RWPE2 (cell line): ENCODE measurements at places on chromosomes 4 and X.

GRCh38 chr4:189147005-189147929 is 793.4 kb upstream of the FRG1 start:
- peaks cover 4% of the 10 kb centered on the region for H3K4me1 ChIP-seq

- H3K4me3 ChIP-seq, result no peak overlapping the region
- no peak overlapping the region for H3K27ac ChIP-seq
- H3K36me3 ChIP-seq, result no peaks in the 10 kb centered on the region
- H3K4me1 ChIP-seq, result no peaks in the 10 kb centered on the region
- H3K27me3 ChIP-seq, result no peaks in the 10 kb centered on the region
Measured at GRCh38 chrX:12463873-12464272, 325.6 kb downstream of the FRMPD4 start.

GRCh38 chr4:79013756-79014155 is 74.5 kb upstream of the PAQR3 start:
- H3K36me3 ChIP-seq, result no peaks in the 10 kb centered on the region
- no peak for DNase-seq
- no peak overlapping the region for H3K4me3 ChIP-seq
- no peaks in the 10 kb centered on the region for H3K27me3 ChIP-seq

- no peak for DNase-seq
- H3K27ac ChIP-seq, result no peak overlapping the region
- H3K27me3 ChIP-seq, result no peaks in the 10 kb centered on the region
- H3K36me3 ChIP-seq, result no peaks in the 10 kb centered on the region
Measured at GRCh38 chr4:182600093-182600492, 317.1 kb downstream of the DCTD start.

- H3K36me3 ChIP-seq, result no peaks in the 10 kb centered on the region; the same call in 1 of the 2 replicates
- DNase-seq, result no peak
Measured at GRCh38 chr4:26723216-26723615, 137.4 kb upstream of the STIM2 start.

DNA sequence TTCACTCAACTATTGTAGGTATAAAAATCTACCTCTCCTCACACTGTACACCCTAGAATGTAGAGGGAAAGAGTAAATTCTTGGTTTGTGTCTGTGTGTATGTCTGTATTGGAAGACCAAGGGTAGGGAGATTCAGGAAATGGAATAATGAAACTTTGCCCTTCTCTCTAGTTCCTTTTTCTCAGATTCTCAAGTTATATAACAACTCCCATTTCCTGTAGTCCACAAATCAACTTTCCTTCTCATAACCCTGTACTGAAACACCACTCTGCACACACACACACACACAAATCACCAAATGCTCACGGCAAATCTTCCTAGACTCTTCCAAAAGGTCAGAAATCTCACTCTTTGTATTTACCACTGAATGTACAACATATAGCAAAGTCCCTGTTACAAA is 824.5 kb upstream of the DIAPH2 start:
- H3K4me3 ChIP-seq, result no peak overlapping the region
- H3K4me1 ChIP-seq, result no peaks in the 10 kb centered on the region
- H3K27me3 ChIP-seq, result no peaks in the 10 kb centered on the region
- H3K36me3 ChIP-seq, result no peaks in the 10 kb centered on the region
- H3K27ac ChIP-seq, result no peak overlapping the region

DNA sequence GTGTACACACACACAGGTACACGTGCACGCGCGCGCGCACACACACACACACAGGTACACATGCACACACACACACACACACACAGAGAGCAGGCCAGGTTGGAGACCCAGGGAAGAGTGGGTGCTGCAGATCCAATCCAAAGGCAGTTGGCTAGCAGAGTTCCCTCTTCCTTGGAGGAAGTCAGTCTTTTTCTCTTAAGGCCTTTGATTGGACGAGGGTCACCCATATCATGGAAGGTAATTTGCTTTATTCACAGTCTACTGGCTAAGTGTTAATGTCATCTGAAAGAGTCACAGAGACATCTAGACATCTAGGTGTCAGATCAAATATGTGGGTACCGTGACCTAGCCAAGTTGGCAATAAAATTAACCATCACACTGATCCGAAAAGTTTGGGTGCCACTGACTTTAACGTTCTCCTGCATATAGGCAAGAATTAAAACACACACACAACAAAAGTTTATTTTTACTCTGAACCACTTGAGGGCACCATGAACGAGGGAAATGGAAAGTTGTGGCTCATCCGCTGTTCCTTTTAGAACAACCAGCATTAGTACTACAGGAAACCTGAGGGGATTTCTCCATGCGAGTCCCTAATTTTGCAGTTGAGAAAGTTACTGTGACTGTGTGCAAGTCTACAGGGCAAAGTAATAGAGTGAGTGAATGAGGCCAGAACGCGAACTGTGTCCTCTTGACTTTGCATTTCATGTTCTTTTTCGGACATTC is 66.0 kb upstream of the STOX2 start:
- no peak overlapping the region for H3K4me3 ChIP-seq
- no peak overlapping the region for H3K27ac ChIP-seq
- DNase-seq, result no peak
- H3K27me3 ChIP-seq, result no peaks in the 10 kb centered on the region
- no peaks in the 10 kb centered on the region for H3K4me1 ChIP-seq
- no peaks in the 10 kb centered on the region for H3K36me3 ChIP-seq

GRCh38 chr4:15416357-15417232 is 11.2 kb upstream of the C1QTNF7 start:
- no peaks in the 10 kb centered on the region for H3K27me3 ChIP-seq
- H3K4me3 ChIP-seq, result no peak overlapping the region
- H3K27ac ChIP-seq, result no peak overlapping the region
- no peaks in the 10 kb centered on the region for H3K36me3 ChIP-seq
- no peak for DNase-seq

DNA sequence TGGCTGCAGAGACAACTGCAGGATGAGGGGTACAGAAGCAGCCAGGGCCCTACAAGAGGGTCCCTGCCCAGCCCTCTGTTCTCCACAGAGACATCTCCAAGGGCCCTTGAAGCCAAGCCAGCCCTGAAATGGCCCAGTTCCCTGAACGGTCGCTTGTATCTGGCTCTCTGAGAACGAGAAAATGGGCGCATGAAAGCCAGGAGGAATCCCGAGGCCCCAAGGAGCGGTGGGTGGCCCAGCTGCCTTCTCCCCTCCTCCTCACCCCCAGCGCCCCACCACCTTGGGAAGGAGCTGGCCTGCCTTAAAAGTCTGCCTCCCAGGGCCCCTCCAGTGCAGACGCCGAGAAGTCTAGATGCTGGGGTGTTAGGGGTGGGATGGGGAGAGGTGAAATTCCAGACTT is 5.7 kb downstream of the ZNF185 start:
- H3K4me1 ChIP-seq, result no peaks in the 10 kb centered on the region
- DNase-seq, result no peak
- no peak overlapping the region for H3K27ac ChIP-seq
- H3K27me3 ChIP-seq, result no peaks in the 10 kb centered on the region

- no peak for DNase-seq
- H3K27me3 ChIP-seq, result peaks cover 8% of the 10 kb centered on the region
- no peak overlapping the region for H3K4me3 ChIP-seq
- no peaks in the 10 kb centered on the region for H3K4me1 ChIP-seq
Measured at GRCh38 chr4:110654254-110654635, 31.4 kb upstream of the PITX2 start.

- no peak overlapping the region for H3K27ac ChIP-seq
- no peaks in the 10 kb centered on the region for H3K27me3 ChIP-seq
- H3K36me3 ChIP-seq, result no peaks in the 10 kb centered on the region
- H3K4me1 ChIP-seq, result no peaks in the 10 kb centered on the region
- DNase-seq, result no peak
- H3K4me3 ChIP-seq, result no peak overlapping the region
Measured at GRCh38 chr4:123305736-123306135, 90.9 kb upstream of the SPRY1 start.

DNA sequence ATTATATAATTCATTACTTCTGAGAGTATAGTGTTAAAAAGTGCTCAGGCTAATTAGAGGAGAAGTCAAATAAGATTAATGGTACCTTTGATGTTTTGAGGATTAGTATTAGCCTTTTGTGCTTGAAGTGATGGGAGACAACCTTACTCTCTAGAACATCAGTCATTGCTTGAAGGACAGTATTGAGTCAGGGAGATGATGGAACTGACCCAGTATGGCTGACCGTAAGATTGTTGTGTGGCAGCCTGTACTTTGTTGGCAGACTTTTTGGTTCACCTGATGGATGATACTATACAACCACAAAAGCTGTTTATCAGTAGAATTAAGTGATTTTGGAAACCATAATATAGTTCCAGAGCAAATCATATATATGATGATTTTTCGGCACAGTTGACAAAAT is 9.9 kb downstream of the OGT start:
- DNase-seq, result no peak
- H3K36me3 ChIP-seq, result peaks cover 64% of the 10 kb centered on the region
- H3K27ac ChIP-seq, result peak overlapping the region; percentile 72
- no peak overlapping the region for H3K4me3 ChIP-seq
- H3K27me3 ChIP-seq, result no peaks in the 10 kb centered on the region

DNA sequence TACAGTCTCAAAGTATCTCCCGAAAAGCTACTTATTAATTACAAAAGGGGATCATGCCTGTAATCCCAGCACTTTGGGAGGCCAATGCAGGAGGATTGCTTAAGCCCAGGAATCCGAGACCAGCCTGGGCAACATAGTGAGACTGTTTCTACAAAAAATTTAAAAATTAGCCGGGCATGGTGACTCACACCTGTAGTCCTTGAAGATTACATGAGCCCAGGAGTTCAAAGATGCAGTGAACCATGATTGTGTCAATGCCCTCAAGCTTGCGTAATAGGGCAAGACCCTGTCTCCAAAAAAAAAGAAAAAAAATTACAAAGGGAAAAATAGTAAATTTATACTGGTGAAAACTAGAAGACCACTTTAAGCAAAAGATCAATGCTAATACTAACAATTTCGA is 3.3 kb upstream of the PORCN start:
- DNase-seq, result no peak
- H3K36me3 ChIP-seq, result peaks cover 5% of the 10 kb centered on the region; the same call in 1 of the 2 replicates
- no peaks in the 10 kb centered on the region for H3K27me3 ChIP-seq
- no peak overlapping the region for H3K27ac ChIP-seq

GRCh38 chr4:182768838-182769237 is 148.3 kb downstream of the DCTD start:
- no peak overlapping the region for H3K4me3 ChIP-seq
- H3K36me3 ChIP-seq, result no peaks in the 10 kb centered on the region
- DNase-seq, result no peak
- no peaks in the 10 kb centered on the region for H3K27me3 ChIP-seq

GRCh38 chrX:37956223-37956622 is 50.1 kb upstream of the SYTL5 start:
- no peak overlapping the region for H3K27ac ChIP-seq
- H3K27me3 ChIP-seq, result no peaks in the 10 kb centered on the region
- H3K36me3 ChIP-seq, result no peaks in the 10 kb centered on the region
- H3K4me3 ChIP-seq, result no peak overlapping the region

GRCh38 chrX:10819973-10820372 is 199.6 kb upstream of the MID1 start:
- no peak overlapping the region for H3K27ac ChIP-seq
- no peaks in the 10 kb centered on the region for H3K4me1 ChIP-seq
- no peaks in the 10 kb centered on the region for H3K27me3 ChIP-seq
- no peak overlapping the region for H3K4me3 ChIP-seq
- no peak for DNase-seq

DNA sequence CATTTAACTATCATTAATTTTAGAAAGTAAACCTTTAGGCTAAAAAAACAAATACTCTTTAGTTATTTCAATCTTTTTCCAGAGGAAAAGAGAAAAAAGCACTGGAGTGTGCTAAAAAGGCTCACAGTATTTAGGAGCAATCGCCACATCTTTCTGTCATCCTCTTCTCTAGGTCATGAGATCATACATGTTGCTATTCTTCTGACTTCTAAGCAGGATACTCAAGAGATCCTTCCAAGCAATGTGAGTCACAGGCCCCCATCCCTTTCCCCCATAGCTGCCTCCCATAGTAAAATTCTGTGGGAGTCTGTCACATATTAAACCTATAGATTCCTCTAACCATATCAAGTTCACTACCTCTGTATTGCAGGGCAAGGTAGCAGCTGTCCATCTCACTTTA is 7.7 kb downstream of the EDNRA start:
- H3K27me3 ChIP-seq, result no peaks in the 10 kb centered on the region
- DNase-seq, result no peak
- no peak overlapping the region for H3K4me3 ChIP-seq

GRCh38 chr4:22498866-22499265 is 17.0 kb downstream of the ADGRA3 start:
- H3K27me3 ChIP-seq, result no peaks in the 10 kb centered on the region
- H3K4me3 ChIP-seq, result no peak overlapping the region
- H3K27ac ChIP-seq, result no peak overlapping the region
- H3K4me1 ChIP-seq, result no peaks in the 10 kb centered on the region

- peaks cover 30% of the 10 kb centered on the region for H3K4me1 ChIP-seq
- peak overlapping the region; percentile 70 for H3K27ac ChIP-seq
- peak overlapping the region; percentile 85 for H3K4me3 ChIP-seq
- peaks cover 53% of the 10 kb centered on the region for H3K36me3 ChIP-seq
Measured at GRCh38 chrX:72276478-72276953, 532 bp downstream of the RPS4X start.

DNA sequence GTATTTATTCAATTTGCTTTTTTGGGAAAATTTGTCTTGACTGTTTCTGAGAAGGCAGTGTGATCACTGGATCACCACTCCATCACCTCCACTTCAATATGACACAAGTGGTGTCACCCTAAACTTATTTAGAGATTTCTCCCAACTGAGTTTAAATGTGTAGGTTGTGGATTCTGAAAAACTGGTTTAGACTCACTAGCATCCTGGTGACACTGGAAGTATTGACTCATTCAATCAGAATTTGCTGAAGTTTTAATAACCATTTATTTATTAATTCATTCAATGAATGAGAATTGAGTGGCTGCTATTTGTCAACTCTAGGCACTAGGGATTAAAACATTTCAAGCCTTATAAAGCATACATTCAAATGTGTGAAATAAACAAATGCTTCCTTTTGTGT is 819.1 kb upstream of the EPHA5 start:
- H3K4me3 ChIP-seq, result no peak overlapping the region
- DNase-seq, result no peak
- no peaks in the 10 kb centered on the region for H3K27me3 ChIP-seq

DNA sequence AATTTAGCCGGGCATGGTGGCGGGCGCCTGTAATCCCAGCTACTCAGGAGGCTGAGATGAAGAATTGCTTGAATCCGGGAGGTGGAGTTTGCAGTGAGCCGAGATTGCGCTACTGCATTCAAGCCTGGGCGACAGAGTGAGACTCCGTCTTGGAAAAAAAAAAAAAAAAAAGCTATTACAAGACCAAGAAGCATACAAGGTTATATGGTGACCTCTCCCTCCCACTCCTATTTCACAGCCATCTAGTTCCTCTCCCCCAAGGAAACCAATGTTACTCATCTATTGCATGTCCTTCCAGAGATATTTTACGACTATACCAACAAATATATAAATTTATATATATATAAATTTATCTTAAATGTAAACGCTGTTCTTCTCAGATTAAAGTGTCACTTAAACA is 3.2 kb downstream of the SLC9A7 start:
- H3K4me3 ChIP-seq, result no peak overlapping the region
- no peak for DNase-seq
- H3K27ac ChIP-seq, result no peak overlapping the region
- no peaks in the 10 kb centered on the region for H3K27me3 ChIP-seq

DNA sequence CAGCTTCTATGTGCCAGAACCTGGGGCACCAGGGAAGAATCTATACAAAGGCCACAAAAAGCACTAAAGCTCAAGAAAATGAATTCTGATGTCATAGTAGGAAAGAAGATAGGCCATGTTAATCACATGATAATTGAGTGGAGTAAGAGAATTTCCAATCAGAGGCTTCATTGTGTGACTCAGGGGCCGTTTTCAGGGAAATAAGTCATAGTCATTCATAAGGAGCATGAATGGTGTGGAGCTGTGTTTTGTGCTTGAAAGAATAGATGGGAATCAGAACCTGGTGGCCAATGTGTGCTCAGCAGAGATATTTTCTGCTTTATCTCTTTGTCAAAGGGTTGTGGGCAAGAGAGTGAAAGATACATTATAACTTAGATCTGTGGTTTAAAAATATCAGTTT is 102.4 kb upstream of the ZDHHC15 start:
- no peak overlapping the region for H3K27ac ChIP-seq
- no peaks in the 10 kb centered on the region for H3K36me3 ChIP-seq
- no peaks in the 10 kb centered on the region for H3K27me3 ChIP-seq
- no peak overlapping the region for H3K4me3 ChIP-seq
- no peaks in the 10 kb centered on the region for H3K4me1 ChIP-seq
